ENCODE measurements at places on chromosomes 13 and 19.

DNA sequence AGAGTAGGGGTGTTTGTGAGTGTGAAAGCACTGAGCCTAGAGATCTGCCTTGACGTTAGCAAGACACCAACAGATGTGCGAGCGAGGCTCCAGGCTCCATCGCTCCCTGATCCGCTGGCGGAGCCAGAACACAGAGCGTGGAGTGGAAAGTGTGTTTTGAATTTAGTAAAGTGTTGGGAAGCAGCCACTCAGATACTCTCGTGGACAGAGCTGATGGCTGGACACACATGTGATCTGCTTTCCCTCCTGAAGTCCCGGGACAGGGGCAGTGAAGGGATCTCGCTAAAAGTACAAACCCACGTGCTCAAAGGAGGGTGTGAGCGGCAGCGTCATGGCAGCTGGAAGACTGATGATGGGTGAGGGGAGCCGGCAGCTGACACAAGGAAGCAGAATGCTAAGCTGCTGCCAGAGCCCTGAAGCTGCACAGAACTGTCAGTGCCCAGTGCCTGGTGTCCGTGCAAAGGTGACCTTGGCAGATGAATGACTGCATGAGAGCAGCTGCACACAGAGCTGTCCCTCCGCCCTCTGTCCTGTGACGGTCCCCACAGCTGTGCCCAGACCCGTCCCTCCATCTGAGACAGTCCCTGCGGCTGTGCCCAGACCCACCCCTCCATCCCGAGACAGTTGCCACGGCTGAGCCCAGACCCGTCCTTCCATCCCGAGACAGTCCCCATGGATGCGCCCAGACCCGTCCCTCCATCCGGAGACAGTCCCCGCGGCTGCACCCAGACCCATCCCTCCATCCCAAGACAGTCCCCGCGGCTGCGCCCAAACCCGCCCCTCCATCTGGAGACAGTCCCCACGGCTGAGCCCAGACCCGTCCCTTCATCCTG lies 29.6 kb upstream of the TMEM255B start:
- DNase-seq = no peak

- DNase-seq = no peak
Observed at GRCh38 chr13:113078902-113079780, 26.4 kb upstream of the F7 start.

GRCh38 chr19:47719047-47719859 lies 6.0 kb downstream of the EHD2 start:
- no peak for DNase-seq

GRCh38 chr13:112953591-112954487 lies 15.2 kb upstream of the MCF2L start:
- no peak for DNase-seq

- DNase-seq = no peak
Observed at GRCh38 chr13:111289251-111289650, 31.2 kb upstream of the TEX29 start.

GRCh38 chr19:28264556-28264955 lies 948.4 kb downstream of the UQCRFS1 start:
- no peak for DNase-seq

DNA sequence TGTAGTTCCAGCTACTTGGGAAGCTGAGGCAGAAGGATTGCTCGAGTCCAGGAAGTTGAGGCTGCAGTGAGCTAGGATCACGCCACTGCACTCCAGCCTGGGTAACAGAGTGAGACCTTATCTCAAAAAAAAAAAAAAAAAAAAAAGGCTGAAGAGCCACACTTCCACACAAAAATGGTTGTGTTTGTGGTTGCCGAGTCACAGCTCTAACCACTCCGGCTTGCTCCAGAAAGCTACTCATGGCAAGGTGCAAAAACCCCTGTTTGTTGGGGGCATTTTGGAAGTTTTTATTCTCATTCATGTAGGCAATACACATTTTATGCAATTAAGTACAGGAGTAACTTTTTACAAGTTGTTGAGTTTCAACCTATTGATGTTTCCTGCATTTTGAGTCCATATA lies 93.5 kb downstream of the INSR start:
- no peak for DNase-seq

DNA sequence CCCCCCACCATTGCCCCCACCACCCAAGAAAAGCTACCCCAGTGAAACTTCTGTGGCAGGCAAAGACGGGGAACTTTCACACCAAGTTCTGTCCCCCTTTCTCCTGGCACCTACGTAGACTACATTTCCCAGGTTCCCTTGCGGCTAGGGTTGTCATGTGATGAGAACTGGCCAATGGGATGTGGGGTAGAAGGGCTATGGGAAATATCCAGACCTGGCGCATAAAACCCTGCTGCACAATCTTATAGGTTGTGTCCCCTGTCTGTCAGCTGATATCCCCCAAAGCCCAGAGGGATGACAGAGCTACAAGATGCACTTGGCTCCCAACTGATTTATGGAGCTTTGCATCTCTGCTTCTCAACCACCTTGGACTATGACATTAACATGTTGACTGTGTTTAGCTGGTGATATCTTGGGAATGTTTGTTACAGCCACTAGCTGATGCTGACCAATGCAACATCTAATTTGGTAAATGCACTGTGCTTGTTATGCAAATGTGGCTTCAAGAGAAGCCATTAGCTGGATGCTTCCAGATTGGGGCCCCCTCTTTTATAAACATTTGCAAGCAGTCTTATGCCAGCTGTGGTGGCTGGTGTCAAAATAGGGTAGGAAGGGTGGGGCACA lies 6.1 kb downstream of the SH2D3A start:
- DNase-seq = peak; percentile 44

GRCh38 chr13:104288496-104288895 lies 1222.3 kb upstream of the SLC10A2 start:
- DNase-seq = no peak

DNA sequence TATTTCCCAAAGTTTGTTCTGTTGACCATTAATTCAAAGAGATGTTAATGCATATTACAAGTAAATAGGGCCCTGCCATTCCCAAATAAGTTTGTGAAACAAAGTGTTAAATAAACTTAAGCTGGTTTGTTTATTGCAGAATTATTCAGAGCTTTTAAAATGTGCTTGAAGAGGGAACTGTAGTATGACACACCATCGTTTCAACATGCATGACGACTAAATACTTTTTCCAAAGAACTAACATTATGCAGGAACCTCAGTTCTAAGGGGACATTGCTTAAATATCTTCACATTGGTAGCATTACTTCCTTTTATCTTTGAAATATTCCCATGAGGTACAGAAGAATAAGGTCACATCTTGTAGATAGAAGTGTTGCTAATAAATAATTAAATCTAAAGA lies 14.6 kb downstream of the LHFPL6 start:
- DNase-seq = no peak

DNA sequence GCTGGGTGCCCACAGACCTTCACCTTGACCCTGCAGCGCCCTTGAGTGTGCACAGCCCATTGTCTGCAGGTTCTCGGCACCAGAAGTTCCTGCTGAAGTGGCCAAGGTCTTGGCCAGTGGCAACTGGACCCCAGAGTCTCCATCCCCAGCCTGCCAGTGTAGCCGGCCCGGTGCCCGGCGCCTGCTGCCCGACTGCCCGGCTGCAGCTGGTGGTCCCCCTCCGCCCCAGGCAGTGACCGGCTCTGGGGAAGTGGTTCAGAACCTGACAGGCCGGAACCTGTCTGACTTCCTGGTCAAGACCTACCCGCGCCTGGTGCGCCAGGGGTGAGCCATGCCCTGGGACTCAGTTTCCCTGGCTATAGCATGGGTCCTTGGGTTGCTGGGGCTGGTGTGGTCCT lies 11.9 kb upstream of the ARHGAP45 start:
- DNase-seq = no peak

- DNase-seq = no peak
Observed at GRCh38 chr19:10736916-10737551, 19.2 kb downstream of the DNM2 start.

GRCh38 chr13:44104197-44104490 lies 224.4 kb downstream of the LACC1 start:
- DNase-seq = no peak

DNA sequence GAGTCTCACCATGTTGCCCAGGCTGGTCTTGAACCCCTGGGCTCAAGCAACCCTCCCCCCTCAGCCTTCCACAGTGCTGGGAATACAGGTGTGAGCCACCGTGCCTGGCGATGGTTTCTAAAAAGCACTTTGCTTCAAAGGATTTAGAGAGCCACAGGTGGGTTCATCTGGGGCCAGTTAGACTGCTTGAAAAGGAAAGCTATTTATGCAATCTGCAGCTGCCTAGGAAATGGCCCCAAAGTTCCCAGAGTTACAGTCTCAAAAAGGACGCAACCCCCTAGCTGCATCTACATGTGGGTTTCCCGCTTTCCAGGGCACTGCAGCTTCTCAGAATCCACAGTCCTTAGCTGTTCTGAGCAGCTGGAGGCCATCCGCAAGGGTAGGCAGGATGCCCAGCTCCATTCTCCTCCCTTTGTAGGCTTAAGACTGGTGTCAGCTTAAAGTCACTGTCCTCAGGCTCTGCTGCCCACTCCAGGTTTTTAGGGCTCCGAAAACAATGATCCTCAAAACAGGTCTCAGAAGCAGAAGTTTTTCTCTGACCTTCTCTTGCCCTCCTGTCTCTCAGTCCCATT lies 41.4 kb downstream of the ZNF823 start:
- DNase-seq = no peak

DNA sequence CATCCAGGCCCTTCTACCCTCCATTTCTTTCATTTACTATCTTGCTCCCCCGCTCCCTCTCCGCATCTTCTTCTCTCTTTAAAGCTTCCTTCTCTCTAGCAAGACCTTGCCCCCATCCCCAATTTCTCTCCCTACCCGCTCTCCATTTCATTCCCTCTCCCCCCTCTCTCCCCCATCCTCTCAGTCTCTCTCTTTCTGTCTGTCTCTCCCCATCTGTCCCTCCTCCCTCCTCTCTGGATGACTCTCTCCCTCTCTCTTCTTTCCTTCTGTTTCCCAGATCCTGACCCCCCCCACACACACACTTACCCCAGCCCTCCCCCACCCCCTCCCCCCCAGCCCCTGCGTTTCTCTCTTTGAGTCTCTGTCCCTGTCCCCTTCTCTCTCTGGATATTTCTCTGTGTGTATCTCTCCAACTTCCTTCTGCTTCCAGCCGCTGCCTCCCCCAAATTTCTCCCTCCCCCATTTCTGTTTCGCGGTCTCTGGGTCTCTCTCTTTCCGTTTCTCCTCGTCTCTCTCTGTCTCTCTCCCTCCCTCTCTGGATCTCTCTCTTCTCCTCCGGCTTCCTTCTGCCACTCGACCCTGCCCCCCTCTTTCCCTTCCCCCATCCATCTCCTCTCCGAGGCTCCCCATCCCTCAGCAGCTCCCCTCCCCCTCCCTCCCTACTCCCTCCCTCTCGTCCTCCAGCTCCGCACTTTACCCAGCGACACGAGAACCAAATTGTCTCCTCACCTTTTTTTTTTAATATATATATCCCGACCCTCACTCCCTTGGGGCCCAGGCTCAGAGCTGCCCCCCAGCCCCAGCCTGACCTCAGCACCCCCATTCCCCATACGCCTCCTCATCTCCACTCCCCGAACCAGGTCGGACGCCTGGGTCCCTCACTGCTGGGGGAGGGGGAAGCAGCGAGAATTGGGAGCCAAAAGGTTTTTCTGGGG lies 3.6 kb upstream of the CACNG8 start:
- DNase-seq = no peak

- DNase-seq = peak; percentile 73
Observed at GRCh38 chr19:44608391-44608821, 5.0 kb upstream of the IGSF23 start.

- DNase-seq = no peak
Observed at GRCh38 chr19:8321986-8322637, 816 bp downstream of the RPS28 start.

GRCh38 chr19:49119411-49120324 lies at the start of gene PPFIA3:
PPFIA3 (plus strand) TSS chr19:49119544; CDS start chr19:49127874, 8,330 bp downstream.
- DNase-seq = peak; percentile 62

DNA sequence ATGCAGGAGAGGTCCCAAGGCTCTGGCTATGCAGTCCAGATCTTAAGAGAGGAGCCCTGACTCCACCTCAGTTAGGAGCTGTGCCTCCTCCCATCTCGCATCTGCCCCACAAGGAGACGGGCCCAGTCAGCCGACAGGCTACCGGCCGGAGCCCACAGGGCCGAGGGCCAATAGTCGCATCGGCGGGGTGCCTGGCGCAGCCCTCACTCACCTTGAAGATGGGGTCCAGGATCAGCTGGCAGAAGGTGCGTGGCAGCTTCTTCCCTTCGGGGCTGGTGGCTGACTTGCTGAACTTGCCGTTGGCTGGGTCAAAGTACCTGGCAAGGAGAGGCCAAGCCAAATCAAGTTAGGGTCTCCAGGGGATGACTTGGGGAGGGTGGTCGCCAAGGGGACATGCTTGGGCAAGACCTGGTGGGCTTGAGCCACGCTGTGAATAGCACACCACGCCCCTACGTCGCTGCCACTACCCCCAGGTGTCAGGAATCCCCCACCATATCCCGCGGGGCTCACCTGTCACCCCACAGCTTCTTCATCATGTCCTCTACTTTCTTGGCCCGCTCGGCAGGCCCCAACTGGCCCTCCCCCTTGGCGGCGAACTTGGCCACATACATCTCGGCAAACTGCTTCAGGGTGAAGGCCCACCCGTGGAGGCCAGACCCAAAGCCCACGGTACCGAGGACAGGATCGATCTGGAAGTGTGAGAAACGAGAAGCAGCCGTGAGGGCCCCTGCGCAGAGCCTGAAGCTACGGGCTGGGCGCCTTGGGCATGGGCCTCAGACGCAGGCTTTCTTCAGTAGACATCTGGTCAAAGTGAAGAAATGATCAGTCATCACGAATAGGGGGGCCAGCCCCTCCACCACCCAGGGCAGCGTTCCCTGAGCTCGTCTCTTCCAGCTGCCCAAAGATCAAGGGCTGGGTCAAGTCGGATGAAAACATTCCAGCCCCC lies 3.3 kb downstream of the EEF2 start:
- DNase-seq = no peak

GRCh38 chr19:39497996-39498797 lies 550 bp upstream of the DLL3 start:
- DNase-seq = peak; percentile 59

DNA sequence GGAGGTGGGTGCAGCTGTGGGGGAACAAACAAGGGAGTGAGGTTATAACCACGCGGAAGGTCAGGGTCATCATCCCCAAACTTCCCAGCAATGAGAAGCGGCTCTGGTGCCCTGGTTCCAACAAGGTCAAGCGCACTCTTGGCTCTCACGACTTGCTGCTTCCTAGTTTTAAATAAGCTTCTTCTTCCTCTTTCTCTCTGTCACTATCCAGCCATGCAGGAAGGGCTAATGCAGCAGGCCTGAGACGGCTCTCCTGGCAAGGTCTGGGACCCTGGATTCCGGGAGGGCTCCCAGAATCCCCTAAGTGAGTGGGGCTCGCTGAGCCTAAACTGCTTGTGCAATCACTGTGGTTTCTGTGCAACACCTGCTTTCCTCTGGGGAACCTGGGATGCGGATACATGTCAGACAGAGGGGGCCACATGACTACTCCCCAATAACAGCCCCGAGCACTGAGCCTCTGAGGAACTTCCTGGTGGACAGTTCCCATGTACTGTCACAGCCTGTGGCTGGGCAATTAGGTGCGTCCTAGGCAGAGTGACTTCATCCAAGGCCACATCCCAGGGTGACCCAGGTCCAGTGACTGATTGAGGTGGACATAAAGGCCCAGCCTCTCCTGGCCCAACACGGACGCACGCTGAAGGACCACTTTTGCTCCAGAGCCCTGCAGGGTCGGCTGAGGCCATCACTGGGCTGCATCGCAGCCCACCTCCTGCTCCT lies 24.2 kb downstream of the VRK3 start:
- DNase-seq = no peak
